ENCODE measurements at places on chromosomes 4 and X.

- ATAC-seq: no peak
Measured at GRCh38 chr4:32564626-32565025, 1844.5 kb downstream of the PCDH7 start.

DNA sequence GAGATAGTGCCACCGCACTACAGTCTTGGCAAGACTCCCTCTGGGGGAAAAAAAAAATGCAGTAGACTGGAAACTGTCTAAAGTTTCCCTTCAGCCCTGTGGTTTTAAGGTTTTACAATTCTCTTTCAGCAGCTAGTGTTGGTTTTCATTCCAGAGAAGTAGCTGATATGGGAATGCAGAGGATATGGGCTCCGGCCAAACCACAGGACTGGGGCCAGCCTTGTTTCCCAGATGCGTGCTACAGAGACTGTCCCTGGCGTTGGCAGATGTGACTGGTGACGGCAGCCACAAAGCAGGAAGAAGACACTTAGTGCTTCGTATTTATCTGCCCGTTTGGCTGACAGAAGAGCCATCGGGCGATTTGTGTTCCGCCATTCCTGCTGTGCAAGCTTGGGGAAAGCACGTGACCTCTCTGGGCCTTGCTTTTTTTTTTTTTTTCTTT lies 43.2 kb downstream of the ZBTB49 start:
- no peak for ATAC-seq

- no peak for ATAC-seq
Measured at GRCh38 chrX:95721011-95721410, 963.6 kb upstream of the DIAPH2 start.

- ATAC-seq: peak; percentile 29
Measured at GRCh38 chrX:32395878-32396277, 815.5 kb downstream of the DMD start.

DNA sequence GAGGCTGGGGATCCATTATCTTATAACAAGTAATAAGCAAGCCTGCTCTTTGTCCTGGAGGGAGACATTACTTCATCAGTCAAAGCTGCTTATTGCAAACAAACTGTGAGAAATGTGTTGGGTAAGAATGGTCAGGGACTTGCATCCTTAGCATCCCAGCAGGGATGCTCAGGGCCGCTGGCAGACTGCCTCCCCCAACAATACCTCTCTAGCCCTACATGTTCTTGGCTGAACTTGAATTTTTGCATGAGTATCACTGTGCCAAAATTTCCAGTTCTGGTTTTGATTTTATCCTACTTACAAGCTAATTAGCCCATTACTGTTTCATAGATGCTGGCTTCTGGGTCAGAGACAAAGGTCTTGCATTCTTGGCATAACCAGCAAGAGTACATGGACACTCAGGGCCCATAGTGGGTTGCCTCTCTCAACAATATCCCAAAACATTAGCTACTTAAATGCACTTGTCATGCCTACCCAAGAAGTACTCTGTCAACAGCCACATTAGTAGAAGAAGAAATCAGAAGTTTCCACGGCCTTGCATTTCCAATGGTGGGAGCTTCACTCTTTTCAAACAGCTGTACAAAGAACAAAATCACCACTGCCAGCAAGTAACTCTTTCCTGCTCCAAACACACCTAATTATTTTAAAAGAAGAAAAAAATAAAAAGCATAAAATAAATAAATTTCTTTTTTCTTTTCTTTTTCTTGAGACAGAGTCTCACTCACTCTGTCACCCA lies 41.9 kb upstream of the NEUROG2 start:
- ATAC-seq: no peak

DNA sequence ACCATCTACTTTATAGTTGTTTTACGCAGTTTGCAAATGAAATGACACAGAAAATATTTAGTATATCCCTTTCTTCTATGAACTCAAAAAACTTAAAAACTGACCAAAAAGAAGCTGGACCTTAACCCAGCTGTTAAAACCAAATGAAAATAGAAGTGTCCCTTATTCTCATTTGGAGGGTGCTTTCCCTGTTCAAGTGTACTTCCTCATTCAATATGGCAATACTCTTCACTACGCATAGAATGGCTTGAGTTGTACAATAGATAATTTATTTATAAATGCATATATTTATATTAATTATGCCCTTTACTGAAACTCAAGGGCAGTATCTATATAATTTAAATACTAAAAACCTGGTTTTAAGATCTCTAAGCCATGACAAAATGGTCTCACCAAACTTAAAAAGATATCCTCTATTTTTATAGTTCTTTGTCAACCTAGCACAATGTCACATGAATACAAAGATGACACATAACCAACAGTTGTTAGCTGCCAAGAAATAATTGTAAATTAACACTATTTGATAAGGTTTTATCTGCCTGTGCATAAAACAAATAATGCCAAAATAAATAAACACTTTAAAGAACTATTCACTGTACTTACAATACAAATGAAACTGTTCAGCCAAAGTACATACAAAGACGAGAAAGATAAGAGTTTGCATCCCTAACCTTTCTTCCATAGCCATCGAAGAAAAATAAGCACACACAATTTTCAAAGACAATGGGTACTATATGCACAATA lies 25.2 kb downstream of the YTHDC1 start:
- ATAC-seq: no peak

- no peak for ATAC-seq
Measured at GRCh38 chr4:150664935-150665334, 83.0 kb downstream of the MAB21L2 start.

Measured in motor neuron (in vitro differentiated cells).